ENCODE measurements at places on chromosomes 13 and 19. TPM values are rescaled to one million over a fixed set of nuclear protein-coding genes. Genes with fewer than 3 reads are reported as not detected.

The ELSPBP1 gene
- total RNA-seq, result not detected

The CKM gene
- total RNA-seq, result 0.11 TPM

The CCNE1 gene
- 27.8 TPM for total RNA-seq

The HSPB6 gene
- total RNA-seq, result 0.20 TPM

The NTF4 gene
- total RNA-seq, result 0.52 TPM

The SLC10A2 gene
- total RNA-seq, result not detected

The TMIGD2 gene
- not detected for total RNA-seq

The LCP1 gene
- 0.26 TPM for total RNA-seq

The CYSLTR2 gene
- not detected for total RNA-seq

The ZNF99 gene
- total RNA-seq, result not detected

The EID2B gene
- 6.9 TPM for total RNA-seq

The VSTM1 gene
- total RNA-seq, result 0.57 TPM

The CGB2 gene
- 0.35 TPM for total RNA-seq

The CATSPERD gene
- total RNA-seq, result not detected

The SIGLEC10 gene
- total RNA-seq, result not detected

The GPATCH1 gene
- total RNA-seq, result 15.7 TPM

The DCLK1 gene
- total RNA-seq, result 1.2 TPM

The ADGRE3 gene
- total RNA-seq, result not detected

The CRLF1 gene
- 1.5 TPM for total RNA-seq

The ZNF534 gene
- total RNA-seq, result not detected

The ZNF181 gene
- 9.3 TPM for total RNA-seq

The EFNA2 gene
- 2.1 TPM for total RNA-seq

The VSTM2B gene
- total RNA-seq, result not detected

The ALOX5AP gene
- total RNA-seq, result 2.4 TPM

The SCGB2B2 gene
- total RNA-seq, result not detected

The FCAR gene
- not detected for total RNA-seq

The SHC2 gene
- total RNA-seq, result 0.82 TPM

The ZNF382 gene
- 0.08 TPM for total RNA-seq

The PROZ gene
- not detected for total RNA-seq

The SPINT2 gene
- 353 TPM for total RNA-seq

The GRK1 gene
- total RNA-seq, result 0.02 TPM

The CEACAM1 gene
- 1.4 TPM for total RNA-seq

The ZNF112 gene
- total RNA-seq, result 2.5 TPM

The SAMD4B gene
- 173 TPM for total RNA-seq

The C19orf25 gene
- 17.9 TPM for total RNA-seq

The NALCN gene
- 4.6 TPM for total RNA-seq

The ZNF823 gene
- total RNA-seq, result 3.1 TPM

The PEAK3 gene
- total RNA-seq, result not detected

The CHST8 gene
- 0.13 TPM for total RNA-seq

The PRR19 gene
- 5.1 TPM for total RNA-seq

The SULT2A1 gene
- total RNA-seq, result not detected

The OR7G1 gene
- total RNA-seq, result not detected

The LPAR6 gene
- 1.1 TPM for total RNA-seq

The ZNF573 gene
- total RNA-seq, result 3.1 TPM

The CNN1 gene
- 0.55 TPM for total RNA-seq

The DHDH gene
- total RNA-seq, result 1.7 TPM

The KANK3 gene
- 4.5 TPM for total RNA-seq

The ZNF681 gene
- total RNA-seq, result 0.02 TPM

The CFAP97D2 gene
- not detected for total RNA-seq

The HCST gene
- 0.25 TPM for total RNA-seq

The CYP4F22 gene
- total RNA-seq, result 0.08 TPM

The KLK11 gene
- total RNA-seq, result not detected

The C1QTNF9B gene
- total RNA-seq, result not detected

The NAPSA gene
- 0.58 TPM for total RNA-seq

All from A549 treated with DMSO at 1 μM for 4 hours (cell line).